ENCODE measurements at places on chromosomes 4 and X.

DNA sequence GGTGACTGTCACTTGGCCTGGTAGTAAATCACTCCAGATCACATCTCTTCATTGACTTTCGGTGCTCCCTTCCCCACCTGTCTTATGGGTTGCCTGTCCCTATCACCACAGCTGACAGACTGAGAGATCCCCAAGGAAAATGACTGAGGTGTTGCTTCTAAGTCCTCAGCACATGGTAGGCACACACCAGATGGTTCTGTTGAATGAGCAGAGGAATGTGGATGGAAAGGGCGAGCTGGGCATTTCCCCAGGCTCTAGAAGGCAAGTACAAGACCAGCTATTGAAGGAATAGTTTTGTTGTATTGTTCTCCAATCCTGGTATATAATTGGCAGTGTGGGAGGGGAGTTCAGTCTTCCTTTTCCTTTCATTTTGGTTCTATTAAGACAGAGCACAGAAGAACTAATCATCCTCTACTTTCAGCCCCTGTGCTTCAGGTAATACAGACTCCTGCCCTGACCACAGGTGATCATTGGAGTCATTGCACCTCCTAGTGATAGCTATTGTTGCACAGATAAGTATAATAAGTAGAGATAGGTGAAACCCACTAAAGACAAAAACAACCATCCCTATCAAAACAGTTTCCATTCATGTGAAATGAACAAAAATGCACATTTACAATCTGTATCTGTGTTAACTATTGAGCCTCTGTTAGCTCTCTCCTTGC, 158.6 kb downstream of the TRAM1L1 start:
- no peak for DNase-seq
- no peaks in the 10 kb centered on the region for H3K27me3 ChIP-seq
- H3K4me3 ChIP-seq: no peak overlapping the region

DNA sequence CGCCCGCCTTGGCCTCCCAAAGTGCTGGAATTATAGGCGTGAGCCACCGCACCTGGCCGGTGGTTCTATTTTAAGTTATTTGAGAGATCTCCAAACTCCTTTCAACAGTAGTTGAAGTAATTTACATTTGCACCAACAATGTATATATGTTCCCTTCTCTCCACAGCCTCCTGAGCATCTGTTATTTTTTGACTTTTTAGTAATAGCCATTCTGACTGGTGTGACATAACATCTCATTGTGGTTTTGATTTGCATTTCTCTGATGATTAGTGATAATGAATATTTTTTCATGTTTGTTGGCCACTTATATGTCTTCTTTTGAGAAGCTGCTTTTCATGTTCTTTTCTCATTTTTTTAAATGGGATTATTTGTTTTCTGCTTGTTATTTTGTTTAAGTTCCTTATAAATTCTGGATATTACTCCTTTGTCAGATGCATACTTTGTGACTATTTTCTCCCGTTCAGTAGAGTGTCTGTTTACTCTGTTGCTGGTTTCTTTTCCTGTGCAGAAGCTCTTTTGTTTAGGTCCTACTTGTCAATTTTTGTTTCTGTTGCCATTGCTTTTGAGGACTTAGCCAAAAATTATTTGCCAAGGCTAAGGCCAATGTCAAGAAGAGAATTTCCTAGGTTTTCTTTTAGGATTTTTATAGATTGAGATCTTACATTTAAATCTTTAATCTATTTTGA, 213.2 kb downstream of the ARHGAP24 start:
- no peaks in the 10 kb centered on the region for H3K36me3 ChIP-seq
- no peak for DNase-seq
- no peak overlapping the region for H3K4me3 ChIP-seq
- no peak overlapping the region for H3K27ac ChIP-seq

- no peaks in the 10 kb centered on the region for H3K27me3 ChIP-seq
- no peak overlapping the region for H3K4me3 ChIP-seq
- no peaks in the 10 kb centered on the region for H3K36me3 ChIP-seq
- no peaks in the 10 kb centered on the region for H3K4me1 ChIP-seq
- DNase-seq: no peak
These were observed 41.1 kb downstream of the CBLL2 start for GRCh38 chrX:22313766-22314165.

GRCh38 chr4:189364032-189364449, 576.6 kb upstream of the FRG1 start:
- H3K27ac ChIP-seq: no peak overlapping the region
- no peaks in the 10 kb centered on the region for H3K4me1 ChIP-seq
- H3K4me3 ChIP-seq: no peak overlapping the region
- no peaks in the 10 kb centered on the region for H3K27me3 ChIP-seq

GRCh38 chr4:20403846-20404245, 152.1 kb downstream of the SLIT2 start:
- no peaks in the 10 kb centered on the region for H3K36me3 ChIP-seq
- H3K4me1 ChIP-seq: no peaks in the 10 kb centered on the region
- H3K4me3 ChIP-seq: no peak overlapping the region
- H3K27me3 ChIP-seq: no peaks in the 10 kb centered on the region

- H3K4me1 ChIP-seq: peaks cover 14% of the 10 kb centered on the region
- no peak for DNase-seq
These were observed 897 bp upstream of the FBXL5 start for GRCh38 chr4:15656038-15656470.

DNA sequence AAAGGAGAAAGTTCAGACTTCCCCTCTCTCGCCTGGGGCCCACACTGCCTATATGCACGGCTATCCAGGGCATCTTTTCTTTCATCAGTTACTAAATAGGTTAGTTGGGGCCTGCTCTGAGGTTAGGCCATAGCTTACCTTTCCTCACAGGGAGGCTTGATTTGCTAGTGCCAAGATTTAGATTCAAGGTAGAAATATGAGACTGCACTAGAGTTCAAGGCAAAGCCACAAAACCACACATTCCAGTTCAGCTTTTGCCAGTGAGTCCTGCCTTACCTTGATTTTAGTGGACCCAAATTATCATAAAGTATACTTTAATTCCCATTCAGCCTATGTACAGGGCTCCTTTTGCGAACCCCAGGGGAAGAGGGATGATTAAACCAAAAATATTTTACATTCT, 762.8 kb downstream of the PDHA2 start:
- H3K4me1 ChIP-seq: no peaks in the 10 kb centered on the region
- H3K27ac ChIP-seq: no peak overlapping the region
- no peaks in the 10 kb centered on the region for H3K27me3 ChIP-seq
- no peaks in the 10 kb centered on the region for H3K36me3 ChIP-seq

- H3K4me1 ChIP-seq: no peaks in the 10 kb centered on the region
- no peak overlapping the region for H3K4me3 ChIP-seq
- H3K27me3 ChIP-seq: no peaks in the 10 kb centered on the region
- H3K36me3 ChIP-seq: no peaks in the 10 kb centered on the region
These were observed 28.5 kb downstream of the KLHL13 start for GRCh38 chrX:118088084-118088483.

DNA sequence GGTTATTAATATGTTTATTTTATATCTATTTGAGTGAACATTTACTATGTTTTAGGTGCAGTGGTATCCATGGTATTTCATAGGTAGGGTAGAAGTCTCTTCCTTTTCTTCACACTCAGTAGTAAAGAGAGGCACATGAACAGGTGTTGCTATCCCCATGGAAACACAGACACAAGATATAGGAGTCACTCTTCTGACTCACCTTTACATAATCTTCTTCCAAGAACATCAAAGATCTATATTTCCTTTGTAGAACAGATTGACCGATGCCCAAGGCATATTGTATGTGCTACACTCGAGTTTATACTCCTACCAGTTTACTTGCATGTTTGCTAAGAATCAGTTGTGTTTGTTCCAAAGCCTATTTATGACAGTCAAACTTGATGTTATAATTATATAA, 1997.4 kb downstream of the C4orf33 start:
- H3K4me3 ChIP-seq: no peak overlapping the region
- no peaks in the 10 kb centered on the region for H3K4me1 ChIP-seq
- H3K36me3 ChIP-seq: no peaks in the 10 kb centered on the region
- DNase-seq: no peak

DNA sequence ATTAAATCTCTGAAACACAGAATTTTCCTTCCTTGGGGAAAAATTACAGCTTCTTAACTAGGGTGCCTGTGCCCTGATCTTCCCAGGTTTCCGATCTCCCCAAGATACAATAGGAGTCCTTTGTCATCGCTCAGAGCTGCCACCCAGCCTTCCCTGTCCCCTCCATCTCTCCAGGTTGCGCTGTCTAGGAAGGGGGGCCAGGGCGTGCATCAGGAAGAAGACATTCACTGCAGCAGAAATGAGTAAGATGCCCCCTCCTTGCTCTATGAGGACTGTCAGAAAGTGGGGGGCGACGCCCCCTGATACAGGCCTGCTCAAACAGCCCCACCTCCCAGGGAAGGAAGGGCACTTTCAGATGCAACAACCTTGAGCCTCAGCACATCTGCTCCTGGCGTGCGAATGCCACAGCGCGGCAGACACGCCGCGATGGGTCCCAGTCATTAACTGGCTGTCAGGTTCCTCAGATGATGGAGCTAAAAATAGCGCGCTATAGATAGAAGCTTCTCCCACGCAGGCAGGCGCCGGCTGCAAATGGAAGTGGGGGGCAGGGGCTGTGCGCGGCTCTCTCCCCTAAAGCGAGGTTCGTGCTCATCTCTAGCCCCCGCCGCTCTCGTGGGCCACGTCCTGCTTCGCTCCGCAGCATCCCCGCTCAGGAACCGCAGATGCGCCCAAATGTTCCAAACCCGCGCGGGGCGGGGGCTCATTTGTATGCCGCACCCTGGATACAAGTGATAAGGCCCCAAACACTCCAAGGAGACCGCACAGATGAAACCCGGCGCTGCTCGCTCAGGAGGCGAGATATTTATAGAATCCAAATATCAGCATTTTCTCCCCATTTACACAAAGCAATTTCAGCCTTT, 57.6 kb upstream of the LGI2 start:
- DNase-seq: no peak
- no peaks in the 10 kb centered on the region for H3K4me1 ChIP-seq
- H3K27me3 ChIP-seq: no peaks in the 10 kb centered on the region
- H3K36me3 ChIP-seq: no peaks in the 10 kb centered on the region

DNA sequence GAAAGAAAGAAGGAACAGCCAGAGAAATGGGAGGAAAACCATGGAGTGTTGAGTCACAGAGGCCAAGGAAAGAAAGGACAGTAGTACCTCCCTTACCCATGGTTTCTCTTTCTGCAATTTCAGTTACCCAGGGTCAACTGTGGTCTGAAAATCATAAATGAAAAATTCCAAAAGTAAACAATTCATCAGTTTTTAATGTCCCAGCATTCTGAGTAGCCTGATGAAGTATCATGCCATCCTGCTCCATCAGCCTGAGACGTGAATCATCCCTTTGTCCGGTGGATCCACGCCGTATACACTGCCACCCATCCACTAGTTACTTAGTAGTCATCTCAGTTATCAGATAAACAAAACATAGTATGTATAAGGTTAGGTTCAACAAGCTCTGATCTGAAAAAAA, 114.2 kb downstream of the COMMD8 start:
- H3K27me3 ChIP-seq: no peaks in the 10 kb centered on the region
- H3K27ac ChIP-seq: no peak overlapping the region
- peak; percentile 55 for DNase-seq
- no peaks in the 10 kb centered on the region for H3K4me1 ChIP-seq
- no peak overlapping the region for H3K4me3 ChIP-seq

- H3K27me3 ChIP-seq: no peaks in the 10 kb centered on the region
- H3K27ac ChIP-seq: no peak overlapping the region
- H3K4me1 ChIP-seq: no peaks in the 10 kb centered on the region
- no peak for DNase-seq
- H3K4me3 ChIP-seq: no peak overlapping the region
These were observed 262.5 kb upstream of the NDST3 start for GRCh38 chr4:117771647-117772337.

DNA sequence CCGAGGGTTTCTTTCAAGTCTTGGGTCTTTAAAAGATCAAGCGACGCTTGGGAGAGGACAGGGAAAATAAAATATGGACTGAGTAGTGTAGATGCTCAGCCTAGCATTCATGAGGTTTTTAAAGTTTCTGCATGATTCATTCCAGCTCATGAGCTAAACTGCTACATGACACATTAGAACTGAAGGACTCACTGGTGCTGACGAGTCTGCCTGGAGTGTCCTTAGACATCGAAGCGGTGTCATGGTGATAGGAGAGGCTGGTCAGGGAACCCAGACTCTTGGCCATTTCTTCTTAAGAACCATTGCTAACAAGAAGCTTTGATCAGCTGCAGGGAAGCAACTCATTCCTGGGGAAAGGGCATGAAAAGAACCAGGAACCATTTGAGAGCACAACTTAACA, 158.6 kb downstream of the TRIML1 start:
- no peak overlapping the region for H3K4me3 ChIP-seq
- no peak overlapping the region for H3K27ac ChIP-seq
- no peak for DNase-seq
- H3K36me3 ChIP-seq: no peaks in the 10 kb centered on the region
- H3K4me1 ChIP-seq: no peaks in the 10 kb centered on the region
- no peaks in the 10 kb centered on the region for H3K27me3 ChIP-seq

GRCh38 chr4:169252339-169253112, 18.2 kb downstream of the SH3RF1 start:
- H3K4me3 ChIP-seq: no peak overlapping the region
- H3K4me1 ChIP-seq: peaks cover 45% of the 10 kb centered on the region
- DNase-seq: no peak
- 0 out of 2 replicates have a peak overlapping the region, but pooled peaks have one; percentile 29 for H3K27ac ChIP-seq

GRCh38 chr4:69546134-69546765, 50.5 kb upstream of the UGT2B4 start:
- H3K27me3 ChIP-seq: no peaks in the 10 kb centered on the region
- no peaks in the 10 kb centered on the region for H3K36me3 ChIP-seq
- H3K4me3 ChIP-seq: no peak overlapping the region
- no peak for DNase-seq
- no peak overlapping the region for H3K27ac ChIP-seq

DNA sequence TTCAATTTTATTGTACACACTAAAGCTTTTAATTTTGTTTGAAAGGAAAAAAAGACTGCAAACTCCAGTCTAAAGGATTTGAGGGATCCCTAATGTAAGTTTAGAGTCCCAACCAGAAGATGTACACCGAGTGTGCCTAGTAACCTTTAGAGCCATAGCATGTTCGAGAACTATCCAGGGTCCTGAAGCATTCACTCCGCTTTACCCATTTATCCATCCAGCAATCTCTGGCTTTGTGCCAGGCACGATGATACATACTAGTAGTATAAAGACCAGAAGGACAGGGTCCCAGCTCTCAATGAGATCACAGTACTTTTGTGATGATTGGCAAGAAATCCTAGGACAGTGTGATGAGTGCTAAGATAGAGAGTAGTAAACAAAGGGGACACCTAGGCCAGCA, 168.7 kb downstream of the STK32B start:
- no peak overlapping the region for H3K27ac ChIP-seq
- no peak for DNase-seq
- no peaks in the 10 kb centered on the region for H3K27me3 ChIP-seq
- no peaks in the 10 kb centered on the region for H3K36me3 ChIP-seq

GRCh38 chr4:183816077-183816476, 89.0 kb upstream of the STOX2 start:
- H3K27me3 ChIP-seq: no peaks in the 10 kb centered on the region
- DNase-seq: no peak
- no peak overlapping the region for H3K27ac ChIP-seq
- H3K4me1 ChIP-seq: no peaks in the 10 kb centered on the region
- H3K36me3 ChIP-seq: no peaks in the 10 kb centered on the region

- H3K36me3 ChIP-seq: no peaks in the 10 kb centered on the region
- no peaks in the 10 kb centered on the region for H3K4me1 ChIP-seq
- DNase-seq: no peak
- H3K4me3 ChIP-seq: no peak overlapping the region
- H3K27me3 ChIP-seq: no peaks in the 10 kb centered on the region
- H3K27ac ChIP-seq: no peak overlapping the region
These were observed 72.1 kb downstream of the HPGD start for GRCh38 chr4:174449944-174450785.

Measured in Panc1 (cell line).